ENCODE measurements at places on chromosomes 11 and 22.

- H3K4me3 ChIP-seq = peak overlapping the region; percentile 97
- peaks cover 4% of the 10 kb centered on the region for H3K4me1 ChIP-seq
- peak overlapping the region; percentile 98 for H3K27ac ChIP-seq
- no peaks in the 10 kb centered on the region for H3K27me3 ChIP-seq
These were observed 21.1 kb downstream of the SERPINH1 start for GRCh38 chr11:75582895-75583717.

GRCh38 chr11:84234462-84235202 is 948.5 kb upstream of the CCDC90B start:
- no peaks in the 10 kb centered on the region for H3K27me3 ChIP-seq
- no peaks in the 10 kb centered on the region for H3K36me3 ChIP-seq
- H3K4me1 ChIP-seq = no peaks in the 10 kb centered on the region
- no peak overlapping the region for H3K4me3 ChIP-seq
- H3K27ac ChIP-seq = no peak overlapping the region
- no peak for DNase-seq

GRCh38 chr11:64364435-64364834 is 5.5 kb downstream of the RPS6KA4 start:
- peaks cover 64% of the 10 kb centered on the region for H3K36me3 ChIP-seq
- DNase-seq = no peak
- H3K27ac ChIP-seq = no peak overlapping the region
- H3K4me3 ChIP-seq = no peak overlapping the region
- H3K4me1 ChIP-seq = peaks cover 14% of the 10 kb centered on the region

GRCh38 chr11:87726506-87726905 is 448.7 kb downstream of the RAB38 start:
- H3K4me1 ChIP-seq = no peaks in the 10 kb centered on the region
- H3K36me3 ChIP-seq = no peaks in the 10 kb centered on the region
- H3K4me3 ChIP-seq = no peak overlapping the region
- H3K27me3 ChIP-seq = no peaks in the 10 kb centered on the region
- H3K27ac ChIP-seq = no peak overlapping the region

- H3K36me3 ChIP-seq = no peaks in the 10 kb centered on the region
- peaks cover 11% of the 10 kb centered on the region for H3K4me1 ChIP-seq
- no peak overlapping the region for H3K4me3 ChIP-seq
- DNase-seq = no peak
- H3K27me3 ChIP-seq = no peaks in the 10 kb centered on the region
- no peak overlapping the region for H3K27ac ChIP-seq
These were observed 26.0 kb downstream of the LRRC32 start for GRCh38 chr11:76644591-76644990.

- DNase-seq = no peak
- no peak overlapping the region for H3K27ac ChIP-seq
- no peaks in the 10 kb centered on the region for H3K27me3 ChIP-seq
- H3K36me3 ChIP-seq = no peaks in the 10 kb centered on the region
- no peaks in the 10 kb centered on the region for H3K4me1 ChIP-seq
These were observed 546.0 kb downstream of the MN1 start for GRCh38 chr22:27255580-27255979.

- H3K27ac ChIP-seq = no peak overlapping the region
- H3K36me3 ChIP-seq = no peaks in the 10 kb centered on the region
- H3K4me1 ChIP-seq = no peaks in the 10 kb centered on the region
- DNase-seq = no peak
- H3K27me3 ChIP-seq = no peaks in the 10 kb centered on the region
These were observed 162.2 kb upstream of the NECTIN1 start for GRCh38 chr11:119891055-119891768.

- peaks cover 70% of the 10 kb centered on the region for H3K4me1 ChIP-seq
- H3K36me3 ChIP-seq = peaks cover 14% of the 10 kb centered on the region
- DNase-seq = no peak
- peak overlapping the region; percentile 97 for H3K27ac ChIP-seq
- peak overlapping the region; percentile 26 for H3K4me3 ChIP-seq
These were observed 38.5 kb downstream of the IGHMBP2 start for GRCh38 chr11:68942095-68942620.

- no peaks in the 10 kb centered on the region for H3K36me3 ChIP-seq
- H3K27me3 ChIP-seq = no peaks in the 10 kb centered on the region
- H3K4me1 ChIP-seq = no peaks in the 10 kb centered on the region
- no peak overlapping the region for H3K27ac ChIP-seq
- DNase-seq = no peak
These were observed 262.6 kb upstream of the SORL1-AS1 start for GRCh38 chr11:121715405-121715804.

DNA sequence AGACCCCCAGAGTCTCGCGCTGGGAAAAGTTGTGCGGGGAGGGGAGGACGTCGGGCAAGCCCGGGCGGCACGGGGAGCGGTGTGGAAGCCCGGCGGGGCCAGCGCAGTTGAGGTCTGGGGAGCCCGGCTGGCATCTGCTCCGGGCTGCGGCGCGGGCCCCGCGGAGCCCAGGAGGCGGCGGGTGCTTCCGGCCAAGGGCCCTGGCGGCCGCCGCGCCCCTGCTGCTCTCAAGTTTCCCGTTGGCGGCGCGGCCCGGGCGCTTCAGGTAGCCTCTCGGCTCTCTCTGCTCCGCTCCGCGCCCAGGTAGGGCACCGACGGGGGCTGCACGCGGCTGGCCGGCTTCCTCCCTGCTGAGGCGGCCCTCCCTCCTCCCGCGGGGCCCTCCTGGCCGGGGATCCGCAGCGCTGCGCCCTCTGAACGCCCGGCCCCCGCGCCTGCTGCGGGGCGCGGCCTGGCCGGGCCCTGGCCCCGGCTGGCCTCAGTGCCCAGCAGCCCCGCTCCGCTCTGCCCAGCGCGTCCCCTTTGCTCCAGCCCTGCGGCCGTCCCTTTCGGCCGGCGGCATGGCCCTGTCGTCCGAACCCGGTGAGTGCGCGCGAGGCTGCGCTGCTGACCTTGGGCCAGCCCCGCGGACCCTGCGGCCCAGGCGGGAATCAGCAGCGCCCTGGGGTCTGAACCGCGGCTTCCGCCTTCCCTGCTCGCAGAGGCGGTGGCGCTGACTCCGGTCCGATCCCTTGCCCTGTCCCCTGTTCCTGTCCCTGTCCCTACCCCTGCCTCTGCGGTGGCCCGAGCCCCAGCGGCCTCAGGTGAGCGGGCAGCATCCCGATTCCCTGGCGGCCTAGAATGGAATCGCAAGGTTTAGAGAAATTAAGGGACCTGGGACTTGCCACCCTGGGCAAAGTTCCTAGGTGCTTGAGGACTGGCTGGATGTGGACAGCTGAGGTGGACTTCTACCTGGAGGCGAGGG is 4.3 kb upstream of the AMPD3 start:
- no peak overlapping the region for H3K27ac ChIP-seq
- H3K4me1 ChIP-seq = no peaks in the 10 kb centered on the region
- no peak for DNase-seq
- no peaks in the 10 kb centered on the region for H3K27me3 ChIP-seq
- peak overlapping the region; percentile 79 for H3K4me3 ChIP-seq

GRCh38 chr11:88337987-88338668 is 592 bp upstream of the CTSC start:
- H3K27me3 ChIP-seq = no peaks in the 10 kb centered on the region
- H3K36me3 ChIP-seq = no peaks in the 10 kb centered on the region
- DNase-seq = no peak
- peak overlapping the region; percentile 75 for H3K27ac ChIP-seq
- peak overlapping the region; percentile 78 for H3K4me3 ChIP-seq

DNA sequence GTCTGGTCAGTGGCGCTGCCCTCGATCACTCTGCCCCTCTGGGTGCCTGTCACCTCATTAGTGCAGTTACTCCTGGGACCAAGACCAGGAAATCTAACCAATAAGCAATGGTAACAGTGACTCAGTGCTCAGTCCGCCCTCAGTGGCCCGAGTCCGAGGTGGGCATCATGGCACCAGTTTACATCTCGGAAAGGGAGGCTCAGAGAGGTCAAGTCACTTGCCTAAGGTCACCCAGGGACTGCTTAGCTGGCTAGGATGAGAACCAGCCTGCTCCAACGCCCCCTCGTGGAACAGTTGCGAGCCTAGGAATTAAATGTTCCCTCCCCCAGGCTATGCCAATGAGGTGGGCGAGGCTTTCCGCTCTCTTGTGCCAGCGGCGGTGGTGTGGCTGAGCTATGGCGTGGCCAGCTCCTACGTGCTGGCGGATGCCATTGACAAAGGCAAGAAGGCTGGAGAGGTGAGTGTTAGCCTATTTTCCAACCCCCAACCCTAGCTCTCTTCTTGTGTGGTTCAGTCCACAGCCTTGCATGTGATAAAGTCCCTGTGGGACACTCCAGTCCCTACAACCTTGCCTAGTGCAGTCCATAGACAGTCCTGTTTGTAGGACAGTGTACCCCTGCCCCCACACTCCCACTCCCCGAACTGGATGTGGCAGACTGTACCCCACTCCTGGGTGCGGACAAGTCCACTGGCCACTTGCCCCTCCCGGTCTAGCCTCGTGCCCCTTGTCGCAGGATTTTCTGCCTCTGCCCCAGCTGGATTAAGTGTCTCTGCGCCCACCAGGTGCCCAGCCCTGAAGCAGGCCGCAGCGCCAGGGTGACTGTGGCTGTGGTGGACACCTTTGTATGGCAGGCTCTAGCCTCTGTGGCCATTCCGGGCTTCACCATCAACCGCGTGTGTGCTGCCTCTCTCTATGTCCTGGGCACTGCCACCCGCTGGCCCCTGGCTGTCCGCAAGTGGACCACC is 1.1 kb downstream of the MTFP1 start:
- peak overlapping the region; percentile 62 for H3K27ac ChIP-seq
- H3K4me1 ChIP-seq = peaks cover 37% of the 10 kb centered on the region
- DNase-seq = peak; percentile 56
- H3K4me3 ChIP-seq = peak overlapping the region; percentile 83

- DNase-seq = no peak
- H3K4me3 ChIP-seq = no peak overlapping the region
- H3K4me1 ChIP-seq = peaks cover 31% of the 10 kb centered on the region
- no peaks in the 10 kb centered on the region for H3K36me3 ChIP-seq
These were observed 230.3 kb upstream of the NARS2 start for GRCh38 chr11:78804991-78805390.

DNA sequence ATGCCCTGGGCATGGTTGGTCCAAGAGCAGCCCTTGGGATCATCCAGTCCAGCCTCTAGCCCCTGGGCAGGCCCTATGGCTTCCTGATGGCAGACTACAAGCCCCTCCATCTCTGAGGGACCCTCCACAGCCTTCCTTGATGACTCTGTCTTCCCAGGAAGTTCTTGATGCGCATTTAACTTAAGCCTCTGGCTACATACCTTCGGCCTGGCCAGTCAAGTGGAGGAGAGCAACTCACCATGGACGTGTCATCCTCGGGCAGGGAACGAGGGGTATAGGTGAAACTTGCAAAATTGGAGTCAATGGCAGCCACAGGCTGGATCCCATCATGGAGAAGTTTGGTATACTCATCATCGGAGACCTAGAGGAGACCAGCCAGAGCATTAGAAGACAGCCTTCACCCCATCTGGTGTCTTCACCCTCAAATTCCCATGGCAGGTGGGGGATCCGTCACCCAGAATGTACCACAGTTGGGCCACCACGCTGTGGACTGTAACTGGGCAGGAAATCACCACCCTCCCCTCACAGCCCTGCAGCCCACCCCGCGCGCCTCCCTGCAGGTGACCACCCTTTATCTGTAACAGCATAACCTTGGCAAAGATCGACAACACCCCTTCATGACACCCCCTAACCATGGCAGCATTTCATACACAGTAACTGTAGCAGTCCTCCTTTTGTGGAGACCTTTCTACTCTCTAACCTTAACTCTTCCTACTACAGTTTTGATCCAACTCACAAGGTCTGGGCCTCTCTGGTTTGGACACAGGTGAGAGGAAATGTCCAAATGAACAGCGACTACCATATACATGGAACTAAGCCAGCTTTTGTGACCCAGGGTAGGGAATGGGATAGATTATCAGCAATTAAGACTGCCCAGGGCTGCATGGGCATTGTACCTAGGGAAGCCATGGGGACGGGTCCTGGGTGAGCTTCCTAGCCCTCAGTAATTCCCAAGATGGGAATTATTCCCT is 91.7 kb downstream of the PDE2A start:
- no peak overlapping the region for H3K4me3 ChIP-seq
- DNase-seq = no peak
- H3K36me3 ChIP-seq = no peaks in the 10 kb centered on the region
- no peaks in the 10 kb centered on the region for H3K27me3 ChIP-seq
- H3K27ac ChIP-seq = no peak overlapping the region

DNA sequence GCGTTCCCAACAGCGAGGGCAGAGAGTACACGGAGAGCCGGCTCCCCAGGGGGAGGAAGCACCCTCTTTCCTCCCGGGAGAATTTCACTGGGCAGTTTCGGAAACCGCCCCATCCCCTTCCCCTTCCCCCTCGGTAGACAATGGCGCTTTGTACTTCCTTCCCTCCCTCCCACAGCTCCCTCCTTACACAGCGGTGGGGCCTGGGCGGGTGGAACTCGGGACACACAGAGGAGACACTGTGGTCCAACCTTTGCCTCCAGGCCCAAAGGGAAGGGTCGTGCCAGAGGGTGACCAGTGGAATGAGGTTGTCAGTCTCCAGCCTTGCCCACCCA is 4.3 kb downstream of the SMTN start:
- peaks cover 38% of the 10 kb centered on the region for H3K36me3 ChIP-seq
- no peak for DNase-seq
- H3K4me3 ChIP-seq = peak overlapping the region; percentile 76
- H3K27me3 ChIP-seq = no peaks in the 10 kb centered on the region

DNA sequence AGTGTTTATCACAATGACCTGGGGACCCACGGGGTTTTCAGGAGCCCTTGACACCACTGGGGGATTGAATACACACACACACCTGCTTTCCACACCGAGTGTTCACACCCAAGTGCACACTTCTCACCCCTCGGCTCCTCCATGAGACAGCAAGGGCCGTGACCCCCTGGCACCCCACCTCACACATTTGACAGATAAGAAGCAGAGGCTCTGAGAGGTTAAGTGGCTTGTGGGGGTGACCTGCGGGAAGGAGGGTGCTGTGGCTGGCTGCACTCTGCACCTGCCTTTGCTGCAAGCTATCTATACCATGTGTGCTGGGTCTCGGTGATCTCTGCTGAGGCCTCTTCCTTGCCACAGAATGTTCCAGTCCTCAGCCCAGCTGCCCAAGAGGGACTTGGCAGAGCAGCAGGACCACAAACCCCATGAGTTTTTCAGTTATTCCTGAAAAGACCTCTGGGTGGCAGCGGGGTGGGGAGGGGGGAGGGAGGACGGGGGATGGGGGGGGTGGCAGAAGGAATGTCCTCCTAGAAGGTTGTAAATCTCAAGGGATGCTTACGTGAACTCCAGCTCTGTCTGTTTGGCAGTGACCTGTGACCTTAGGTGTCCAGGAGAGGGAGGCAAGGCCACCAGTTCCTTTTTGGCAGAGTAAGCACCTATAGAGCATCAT is 47.9 kb upstream of the RFPL3 start:
- no peak for DNase-seq
- no peak overlapping the region for H3K27ac ChIP-seq
- H3K36me3 ChIP-seq = no peaks in the 10 kb centered on the region
- no peak overlapping the region for H3K4me3 ChIP-seq
- H3K4me1 ChIP-seq = no peaks in the 10 kb centered on the region

DNA sequence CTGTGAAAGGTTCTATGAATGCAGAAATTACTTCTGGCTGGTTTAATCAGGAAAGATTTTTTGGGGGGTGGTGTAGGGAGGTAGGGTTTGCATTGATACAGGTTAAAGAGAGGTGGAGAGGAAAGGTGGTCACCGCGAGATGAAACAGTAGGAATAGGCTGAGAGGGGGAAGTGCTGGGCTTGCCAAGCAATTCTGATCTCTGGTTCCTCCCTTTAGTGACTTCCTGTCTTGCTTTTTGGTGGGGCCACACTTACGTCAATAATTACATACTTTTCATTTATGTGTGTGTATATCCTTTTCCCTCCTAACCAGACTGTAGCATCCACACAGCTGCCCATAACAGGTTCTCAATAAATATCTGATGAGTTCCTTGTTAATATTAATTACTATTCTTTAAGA is 120.0 kb downstream of the CTNND1 start:
- H3K27me3 ChIP-seq = no peaks in the 10 kb centered on the region
- no peaks in the 10 kb centered on the region for H3K4me1 ChIP-seq
- H3K4me3 ChIP-seq = no peak overlapping the region
- H3K36me3 ChIP-seq = no peaks in the 10 kb centered on the region
